ENCODE measurements at places on chromosomes 2 and 18. TPM values are rescaled to one million over a fixed set of nuclear protein-coding genes. Genes with fewer than 3 reads are reported as not detected.

Gene KLHL14
- total RNA-seq: not detected

Gene MROH2A
- not detected for total RNA-seq

Gene VAMP5
- total RNA-seq: 61.7 TPM

Gene SIX3
- total RNA-seq: not detected

Gene RNU2-63P
- total RNA-seq: not detected

Gene TDRD15
- total RNA-seq: 1.7 TPM

Gene ANKRD53
- total RNA-seq: 1.7 TPM

Gene DTNA
- 114 TPM for total RNA-seq

DNA sequence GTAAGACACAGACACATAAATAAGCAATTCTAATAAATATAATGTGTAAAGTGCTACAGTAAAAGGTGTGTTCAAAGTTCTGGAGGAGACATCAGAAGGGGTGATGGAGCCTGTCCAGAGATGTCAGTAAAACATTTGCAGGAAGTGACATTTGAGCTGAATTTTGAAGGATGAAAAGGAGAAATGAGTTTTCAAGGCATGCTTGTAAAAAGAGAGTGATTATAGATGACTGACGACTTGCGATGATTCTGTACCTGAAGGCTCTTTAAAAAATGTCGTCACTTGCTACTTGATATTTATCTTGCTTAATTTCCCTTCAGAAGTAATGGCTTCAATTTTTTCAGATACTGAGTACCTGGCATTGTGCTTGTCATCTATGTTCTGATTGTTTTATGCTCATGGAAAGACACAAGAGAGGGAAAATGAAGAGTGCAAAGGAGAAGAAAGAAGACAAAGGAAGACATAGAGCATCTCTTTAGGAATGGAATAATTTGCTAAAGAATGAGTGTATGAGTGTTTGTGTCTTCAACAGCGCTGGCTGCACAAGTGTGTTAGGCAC is 73.9 kb downstream of the PLA2R1 start:
- H3K27ac ChIP-seq: no peak overlapping the region
- no peak for DNase-seq
- no peak overlapping the region for H3K4me3 ChIP-seq
- no peaks in the 10 kb centered on the region for H3K27me3 ChIP-seq

DNA sequence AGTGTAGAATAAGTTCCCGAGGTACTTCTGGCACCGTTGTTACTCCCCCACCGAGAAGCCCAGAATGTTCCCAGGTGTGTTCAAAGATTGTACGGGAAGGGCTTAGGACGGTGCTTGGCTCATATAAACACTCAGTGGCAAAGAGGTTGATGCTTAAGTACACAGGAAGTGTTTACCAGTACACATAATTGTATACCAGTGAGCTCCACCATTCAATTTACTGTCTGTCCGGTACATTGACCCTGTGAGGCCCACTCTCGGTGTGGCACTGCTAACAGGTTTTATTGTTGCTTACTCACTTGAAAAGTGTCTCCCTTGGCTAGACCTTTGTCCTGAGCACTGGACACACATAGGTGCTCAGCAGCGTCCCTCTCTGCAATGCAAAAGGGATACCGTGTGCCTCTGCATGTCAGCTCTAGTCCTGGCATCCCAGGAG is 191.0 kb downstream of the NEDD4L start:
- no peak overlapping the region for H3K27ac ChIP-seq
- no peaks in the 10 kb centered on the region for H3K36me3 ChIP-seq
- H3K27me3 ChIP-seq: no peaks in the 10 kb centered on the region
- no peak overlapping the region for H3K4me3 ChIP-seq

DNA sequence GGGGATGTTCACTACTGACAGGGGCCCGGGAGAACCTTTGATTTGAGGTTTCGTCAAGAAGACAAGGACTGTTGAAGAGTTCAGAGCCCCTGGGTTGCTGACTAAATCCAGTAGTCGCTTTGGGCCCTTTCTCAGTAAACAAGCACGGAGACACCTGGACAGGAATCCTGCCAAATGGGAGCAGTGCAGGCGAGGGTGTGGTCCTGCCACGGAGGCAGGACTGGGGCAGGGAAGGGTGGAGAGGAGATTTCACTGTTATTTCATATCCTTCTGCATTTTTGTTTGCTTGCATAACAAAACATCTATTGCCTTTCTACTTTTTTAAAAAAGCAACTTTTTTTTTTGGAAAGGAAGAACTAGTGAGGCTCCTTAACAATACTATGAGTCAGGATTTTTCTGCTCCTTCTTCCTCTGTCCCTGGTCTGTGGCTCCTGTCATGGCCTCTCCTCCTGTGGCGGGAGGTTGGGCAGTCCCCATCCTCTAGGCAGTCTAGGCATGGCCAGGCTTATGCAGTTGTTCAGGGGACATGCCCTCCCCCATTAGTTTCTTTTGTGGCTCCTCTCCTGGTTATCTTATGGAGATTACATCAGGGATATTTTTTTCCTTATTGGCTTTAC is 57.7 kb downstream of the ARHGEF4 start:
- H3K4me1 ChIP-seq: no peaks in the 10 kb centered on the region
- H3K4me3 ChIP-seq: no peak overlapping the region
- DNase-seq: no peak
- no peaks in the 10 kb centered on the region for H3K36me3 ChIP-seq
- H3K27ac ChIP-seq: no peak overlapping the region
- no peaks in the 10 kb centered on the region for H3K27me3 ChIP-seq

DNA sequence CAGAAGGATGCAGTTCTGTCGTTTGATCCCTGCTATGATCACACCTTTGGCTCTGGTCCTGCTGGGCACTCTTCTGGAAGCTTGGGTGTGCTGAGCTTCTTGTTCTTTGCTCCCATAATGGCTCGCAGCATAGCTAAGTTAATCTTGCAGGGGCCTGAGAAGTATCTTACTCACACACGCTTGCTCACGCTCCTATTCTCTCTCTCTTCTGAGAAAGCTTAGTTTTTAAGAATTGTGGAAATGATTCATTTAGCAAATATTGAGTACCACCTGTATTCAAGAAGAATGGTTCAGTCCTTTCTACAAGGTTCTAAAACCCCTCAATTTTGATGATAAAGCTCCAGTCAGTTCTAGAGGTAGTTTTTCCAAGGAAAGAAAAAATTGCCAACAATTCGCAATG is 40.6 kb downstream of the XRCC5 start:
- peaks cover 74% of the 10 kb centered on the region for H3K36me3 ChIP-seq
- H3K4me3 ChIP-seq: no peak overlapping the region
- DNase-seq: no peak
- no peaks in the 10 kb centered on the region for H3K4me1 ChIP-seq
- H3K27me3 ChIP-seq: no peaks in the 10 kb centered on the region

GRCh38 chr2:60659026-60659425 is 97.0 kb upstream of the PAPOLG start:
- H3K27me3 ChIP-seq: no peaks in the 10 kb centered on the region
- no peak overlapping the region for H3K4me3 ChIP-seq
- H3K36me3 ChIP-seq: no peaks in the 10 kb centered on the region
- no peaks in the 10 kb centered on the region for H3K4me1 ChIP-seq
- no peak overlapping the region for H3K27ac ChIP-seq

- no peak overlapping the region for H3K27ac ChIP-seq
- H3K4me1 ChIP-seq: no peaks in the 10 kb centered on the region
- no peaks in the 10 kb centered on the region for H3K36me3 ChIP-seq
- no peak overlapping the region for H3K4me3 ChIP-seq
Observed at GRCh38 chr2:237593036-237593435, 2.5 kb upstream of the RAB17 start.

DNA sequence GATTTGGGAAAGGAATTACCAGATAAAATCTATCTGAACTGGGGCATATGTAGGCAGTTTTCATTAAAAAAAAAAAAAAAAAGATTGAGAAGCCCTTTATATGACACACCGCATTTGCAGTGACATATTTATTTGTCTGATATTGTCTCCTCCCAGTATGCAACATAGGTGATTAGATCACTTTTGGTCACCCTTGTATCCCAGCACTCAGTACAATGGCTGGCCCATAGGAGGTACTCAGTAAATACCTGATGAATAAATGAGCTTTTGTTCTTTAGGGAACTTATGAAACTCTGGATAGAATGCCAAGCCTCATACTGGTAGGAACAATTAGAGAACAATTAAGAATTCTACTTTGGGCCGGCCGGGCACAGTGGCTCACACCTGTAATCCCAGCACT is 22.8 kb upstream of the E2F6 start:
- H3K27me3 ChIP-seq: no peaks in the 10 kb centered on the region
- DNase-seq: no peak
- H3K36me3 ChIP-seq: no peaks in the 10 kb centered on the region
- H3K4me1 ChIP-seq: no peaks in the 10 kb centered on the region
- H3K4me3 ChIP-seq: no peak overlapping the region

DNA sequence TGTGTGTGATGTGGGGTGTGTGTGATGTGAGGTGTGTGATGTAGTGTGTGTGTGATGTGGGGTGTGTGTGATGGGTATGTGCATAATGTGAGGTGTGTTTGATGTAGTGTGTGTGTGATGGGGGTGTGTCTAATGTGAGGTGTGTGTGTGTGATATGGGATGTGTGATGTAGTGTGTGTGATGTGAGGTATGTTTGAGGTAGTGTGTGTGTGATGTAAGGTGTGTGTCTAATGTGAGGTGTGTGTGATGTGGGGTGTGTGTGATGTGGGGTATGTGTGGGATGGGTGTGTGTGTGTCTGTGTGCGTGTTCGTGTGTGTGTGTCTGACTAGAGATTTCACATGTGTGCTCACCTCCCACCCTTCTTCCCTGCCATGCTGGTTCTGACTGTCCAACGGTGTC is 56.3 kb downstream of the TWIST2 start:
- H3K27me3 ChIP-seq: no peaks in the 10 kb centered on the region
- no peaks in the 10 kb centered on the region for H3K36me3 ChIP-seq
- no peak overlapping the region for H3K27ac ChIP-seq
- H3K4me1 ChIP-seq: no peaks in the 10 kb centered on the region
- no peak overlapping the region for H3K4me3 ChIP-seq

DNA sequence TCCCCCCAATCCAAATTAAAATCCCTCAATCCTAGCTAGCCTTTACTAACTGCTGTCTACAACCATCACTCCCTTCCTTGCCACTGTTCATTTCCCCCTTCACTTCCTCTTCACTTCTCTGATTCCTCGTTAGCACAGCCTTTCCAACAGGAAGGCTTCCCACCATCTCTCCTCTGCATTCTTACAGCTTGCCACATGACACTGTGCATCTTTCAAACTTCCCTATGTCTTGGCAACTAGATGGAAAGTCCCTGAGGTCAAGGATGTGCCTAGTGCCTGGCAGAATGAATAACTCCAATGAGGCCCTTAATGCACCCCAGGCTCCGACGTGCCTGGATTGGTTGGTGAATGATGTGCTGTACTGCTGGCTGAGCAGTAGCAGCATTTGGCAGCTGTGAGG is 15.2 kb downstream of the SAP130 start:
- DNase-seq: no peak
- H3K36me3 ChIP-seq: peaks cover 93% of the 10 kb centered on the region
- H3K27ac ChIP-seq: no peak overlapping the region
- H3K27me3 ChIP-seq: no peaks in the 10 kb centered on the region
- no peak overlapping the region for H3K4me3 ChIP-seq

DNA sequence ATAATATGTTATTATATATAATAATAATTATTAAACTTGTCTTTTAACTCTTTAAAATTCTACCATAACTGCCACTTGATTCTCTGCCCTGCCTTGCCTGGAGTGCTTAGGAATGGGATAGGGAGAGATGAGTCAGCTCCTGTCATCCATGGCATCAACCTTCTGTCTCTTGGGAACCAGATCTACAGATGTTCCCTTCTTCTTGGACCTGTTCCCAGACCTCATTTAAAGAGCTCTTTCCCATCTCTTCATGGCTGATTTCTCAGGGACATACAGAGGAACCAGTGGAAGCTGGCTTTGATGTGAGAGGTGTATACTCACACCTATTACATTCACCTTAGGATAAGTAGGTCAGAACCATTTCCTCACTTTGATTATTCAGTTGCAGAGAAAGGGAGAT is 155.3 kb upstream of the MYO3B start:
- no peak overlapping the region for H3K4me3 ChIP-seq
- H3K36me3 ChIP-seq: no peaks in the 10 kb centered on the region
- H3K27ac ChIP-seq: no peak overlapping the region
- no peaks in the 10 kb centered on the region for H3K27me3 ChIP-seq

- DNase-seq: no peak
- no peak overlapping the region for H3K4me3 ChIP-seq
Observed at GRCh38 chr2:45102579-45103117, 93.4 kb upstream of the SIX2 start.

GRCh38 chr18:9366126-9366714 is 31.6 kb downstream of the TWSG1 start:
- H3K4me1 ChIP-seq: no peaks in the 10 kb centered on the region
- H3K4me3 ChIP-seq: no peak overlapping the region
- peaks cover 15% of the 10 kb centered on the region for H3K36me3 ChIP-seq
- H3K27me3 ChIP-seq: no peaks in the 10 kb centered on the region
- no peak for DNase-seq

- H3K36me3 ChIP-seq: no peaks in the 10 kb centered on the region
- H3K27ac ChIP-seq: no peak overlapping the region
- no peaks in the 10 kb centered on the region for H3K27me3 ChIP-seq
- DNase-seq: peak; percentile 54
- H3K4me1 ChIP-seq: no peaks in the 10 kb centered on the region
Observed at GRCh38 chr2:231512222-231512621, 18.0 kb downstream of the NMUR1 start.

DNA sequence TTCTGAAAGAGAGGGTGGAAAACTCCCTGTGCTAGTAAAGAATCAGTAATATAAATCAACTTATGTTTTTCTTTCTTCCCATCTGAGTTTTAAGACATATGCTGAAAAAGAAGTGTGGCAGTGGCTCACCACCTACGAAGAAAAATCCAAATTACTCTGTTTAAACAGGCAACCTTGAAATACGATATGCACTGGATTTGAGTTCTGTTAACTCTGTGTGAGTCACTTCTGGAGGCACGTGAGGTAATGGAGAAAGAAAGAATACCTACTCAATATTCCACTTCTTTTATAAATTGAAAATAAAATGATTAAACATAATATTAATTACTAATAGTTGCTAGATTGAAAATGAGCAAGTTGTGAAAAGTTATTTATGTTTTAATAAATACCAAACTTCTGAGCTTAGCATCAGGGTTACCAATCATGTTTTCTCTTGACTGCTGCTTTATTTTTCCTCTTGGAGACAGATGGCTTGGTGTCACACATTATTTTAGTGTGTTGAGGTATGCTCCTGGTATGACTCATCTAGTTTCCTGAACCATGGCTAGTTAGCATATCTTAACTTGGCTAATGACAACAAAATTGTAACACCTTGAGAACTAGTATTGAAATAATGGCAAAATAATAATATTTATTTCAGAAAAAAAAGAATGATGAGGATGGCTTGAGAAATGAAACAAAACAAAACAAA is 1705.5 kb upstream of the PIK3C3 start:
- H3K27ac ChIP-seq: no peak overlapping the region
- H3K27me3 ChIP-seq: no peaks in the 10 kb centered on the region

GRCh38 chr2:238785528-238785860 is 62.4 kb upstream of the TWIST2 start:
- no peaks in the 10 kb centered on the region for H3K27me3 ChIP-seq
- H3K4me1 ChIP-seq: no peaks in the 10 kb centered on the region
- H3K4me3 ChIP-seq: no peak overlapping the region
- H3K27ac ChIP-seq: no peak overlapping the region
- DNase-seq: no peak
